ENCODE measurements at places on chromosomes 13 and 19.

DNA sequence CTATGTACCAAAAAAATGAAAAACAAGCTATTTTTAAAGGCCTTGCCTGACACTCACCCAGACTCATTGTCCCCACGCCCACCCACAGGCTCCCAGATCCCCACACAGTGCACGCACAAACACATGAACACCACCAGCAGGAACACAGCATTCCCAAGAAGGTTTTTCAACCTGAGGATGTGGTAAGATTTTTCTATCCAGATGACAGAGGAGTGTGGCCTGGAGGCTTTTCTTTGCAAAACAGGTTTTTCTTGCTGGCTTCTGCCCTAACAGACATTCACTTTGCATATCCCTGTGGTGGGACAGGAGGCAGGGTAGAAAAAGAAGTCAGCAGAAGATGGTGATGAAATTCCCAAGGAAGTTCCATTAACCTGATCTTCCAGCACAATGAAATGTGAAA is 97.8 kb downstream of the KLF12 start:
- no peak for DNase-seq

DNA sequence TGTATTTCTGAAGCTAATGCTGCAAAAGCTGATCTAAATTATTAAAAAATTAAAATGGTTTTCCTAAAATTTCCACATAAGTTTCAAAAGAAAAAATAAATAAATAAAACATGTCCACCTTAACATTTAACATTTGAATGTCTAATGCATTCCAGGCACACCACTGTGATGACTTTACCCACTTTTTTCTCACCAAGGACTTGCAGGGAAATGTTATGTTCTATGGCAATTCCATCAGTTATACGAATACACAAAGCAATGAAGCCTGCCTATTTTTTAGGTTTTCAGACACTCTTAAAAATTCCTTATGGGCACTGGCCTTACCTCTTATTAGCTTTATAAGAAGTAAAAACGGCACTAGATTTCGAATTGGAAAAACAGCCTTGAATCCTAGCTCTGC is 10.2 kb downstream of the TSC22D1 start:
- DNase-seq = peak; percentile 23

DNA sequence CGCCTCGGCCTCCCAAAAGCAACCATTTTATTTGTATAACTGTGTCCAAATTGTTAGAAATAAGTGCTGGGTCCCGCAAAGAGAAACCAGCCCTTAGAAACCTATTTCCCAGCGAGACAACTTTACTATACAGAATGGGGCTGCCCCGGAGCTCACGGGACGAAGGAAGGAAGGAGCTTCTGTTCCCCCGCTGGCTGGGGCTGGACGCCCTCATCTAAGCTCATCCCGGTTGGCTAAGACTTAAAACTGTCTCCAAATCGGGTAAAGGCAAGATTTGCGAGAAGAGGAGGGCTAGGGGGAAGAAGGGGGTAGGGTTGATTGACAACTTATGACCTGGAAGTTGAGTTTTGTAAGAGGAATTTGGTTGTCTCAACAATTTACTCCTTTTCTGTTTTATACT is 12.3 kb upstream of the BSG start:
- DNase-seq = no peak

- DNase-seq = no peak
These were observed 15.7 kb downstream of the ARID3A start for GRCh38 chr19:941292-942132.

- DNase-seq = peak; percentile 25
These were observed 26.8 kb upstream of the MTIF3 start for GRCh38 chr13:27476943-27477703.

DNA sequence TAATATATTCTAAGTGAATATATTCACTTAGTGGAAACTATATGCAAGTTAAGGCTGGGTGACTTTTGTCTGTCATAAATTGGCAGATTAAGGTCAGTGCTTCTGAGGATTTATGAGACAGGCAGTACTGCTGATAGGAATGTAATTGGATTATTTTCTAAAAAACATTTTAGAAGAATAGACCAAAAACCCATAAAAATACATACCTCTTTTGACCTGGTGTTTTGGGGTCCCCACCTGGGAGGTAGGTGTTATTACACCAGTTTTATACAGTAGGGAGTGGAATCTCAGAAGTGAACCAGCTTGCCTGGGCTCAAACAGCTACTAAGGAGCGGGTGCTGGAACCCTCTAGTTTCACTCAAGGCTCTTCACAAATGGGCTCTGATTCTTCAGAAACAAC is 25.3 kb downstream of the COG3 start:
- DNase-seq = no peak

DNA sequence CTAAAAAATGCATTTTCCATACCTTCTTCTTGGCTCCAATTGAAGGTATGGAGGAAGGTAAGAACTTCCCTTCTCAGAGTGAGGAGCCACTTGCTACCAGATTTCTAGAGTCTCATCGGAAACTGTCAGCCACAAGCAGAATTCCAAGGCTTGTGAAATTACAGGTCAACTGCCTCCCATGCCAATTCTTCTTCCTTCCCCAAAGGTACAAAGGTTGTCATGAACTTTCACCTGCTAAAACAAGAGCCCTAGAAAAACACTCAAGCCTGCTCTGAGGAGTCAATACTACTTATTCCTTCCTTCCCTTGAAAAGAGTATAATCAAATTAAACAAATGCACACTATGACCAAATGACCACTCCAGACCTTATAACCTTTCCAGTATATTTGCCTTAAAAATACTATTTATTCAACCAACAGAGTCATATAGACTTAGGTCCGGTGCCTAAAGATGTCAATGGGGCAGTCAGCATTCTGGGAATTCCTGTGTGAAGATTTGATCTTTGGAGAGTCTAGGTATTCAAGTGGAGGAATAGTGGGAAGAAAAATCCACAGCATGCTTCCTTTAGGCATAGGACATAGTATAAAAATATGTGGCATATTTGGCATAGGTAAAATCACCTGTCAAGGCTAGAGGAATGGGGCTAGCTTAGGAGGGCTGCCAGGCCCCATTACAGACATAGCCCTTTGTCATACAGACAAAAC is 539.3 kb downstream of the LIG4 start:
- DNase-seq = no peak

DNA sequence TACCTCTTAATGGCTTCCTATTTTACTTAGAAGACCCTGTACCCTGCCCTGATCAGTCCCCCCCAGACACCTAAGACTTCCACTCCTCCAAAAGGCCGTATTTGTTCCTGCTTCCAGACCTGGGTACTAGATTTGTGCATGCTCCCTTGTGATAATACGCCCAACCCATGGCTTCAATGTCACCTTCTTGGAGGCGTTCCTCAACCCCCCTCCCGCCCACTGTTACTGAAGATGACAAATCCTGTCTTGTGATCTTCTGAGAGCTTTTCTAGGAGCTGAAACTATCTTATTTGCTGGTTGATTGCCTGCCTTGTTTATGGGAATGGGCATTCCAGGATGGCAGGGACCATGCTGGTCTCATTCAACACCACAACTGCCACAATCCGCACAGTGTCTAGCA is 9.4 kb downstream of the SLC25A23 start:
- DNase-seq = no peak

DNA sequence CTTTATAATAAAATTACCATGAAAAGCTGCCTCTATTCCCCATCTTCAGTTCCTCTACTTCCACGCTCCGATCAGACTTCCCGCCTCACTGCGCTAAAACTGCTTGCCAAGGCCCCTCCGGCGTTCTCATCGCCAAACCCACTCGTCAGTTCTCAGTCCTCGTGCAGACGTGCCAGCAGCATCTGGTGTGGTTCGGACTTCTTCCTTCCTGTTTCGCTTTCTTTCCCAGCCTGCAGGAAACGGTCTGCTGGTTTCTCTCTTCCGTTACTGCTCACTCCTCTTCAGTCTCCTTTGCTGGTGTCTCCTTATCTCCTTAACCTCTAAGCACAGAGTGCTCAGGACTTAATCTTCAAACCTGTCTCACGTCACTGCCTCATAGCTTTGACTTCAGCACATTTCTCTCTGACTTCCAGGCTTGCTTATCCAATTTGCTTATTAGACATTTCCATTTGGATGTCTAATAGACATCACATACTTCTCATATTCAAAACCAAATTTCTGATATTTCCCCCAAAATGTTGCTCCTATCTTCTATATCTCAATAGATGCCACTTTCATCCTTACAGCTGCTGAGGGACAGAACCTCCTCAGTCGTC is 40.3 kb downstream of the RCBTB2 start:
- DNase-seq = peak; percentile 91

DNA sequence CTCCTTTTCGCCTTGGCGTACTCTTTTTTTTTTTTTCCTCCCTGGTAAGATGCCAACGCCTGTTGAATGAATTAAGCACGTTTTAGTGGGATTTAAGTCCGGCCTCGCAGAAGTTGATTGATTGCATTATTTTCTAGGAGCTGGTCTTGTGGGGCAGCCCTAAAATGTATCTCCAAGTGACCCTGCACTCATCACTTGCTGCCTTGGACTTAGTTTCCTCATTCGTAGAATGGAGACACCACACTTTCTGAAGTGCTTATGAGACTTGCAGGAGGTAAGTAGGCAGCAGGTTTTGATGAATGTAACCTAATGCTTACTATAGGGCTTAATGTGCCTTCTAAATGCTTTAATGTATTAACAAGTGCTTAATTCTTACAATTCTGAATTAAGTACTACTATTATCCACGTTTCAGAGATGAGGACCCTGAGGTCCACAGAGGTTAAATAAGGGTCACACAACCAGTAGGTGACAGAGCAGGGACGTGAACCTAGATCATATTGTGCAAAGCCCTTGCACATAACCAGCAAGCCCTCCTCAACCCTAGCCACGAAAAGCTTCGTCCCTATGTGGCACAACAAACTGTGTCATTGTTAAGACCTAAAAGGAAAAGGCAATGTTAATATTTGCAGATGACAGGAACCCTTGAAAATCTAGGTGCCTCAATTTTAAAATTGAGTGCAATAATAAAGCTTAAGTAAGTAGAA is 514 bp upstream of the ARGLU1 start:
- DNase-seq = no peak

DNA sequence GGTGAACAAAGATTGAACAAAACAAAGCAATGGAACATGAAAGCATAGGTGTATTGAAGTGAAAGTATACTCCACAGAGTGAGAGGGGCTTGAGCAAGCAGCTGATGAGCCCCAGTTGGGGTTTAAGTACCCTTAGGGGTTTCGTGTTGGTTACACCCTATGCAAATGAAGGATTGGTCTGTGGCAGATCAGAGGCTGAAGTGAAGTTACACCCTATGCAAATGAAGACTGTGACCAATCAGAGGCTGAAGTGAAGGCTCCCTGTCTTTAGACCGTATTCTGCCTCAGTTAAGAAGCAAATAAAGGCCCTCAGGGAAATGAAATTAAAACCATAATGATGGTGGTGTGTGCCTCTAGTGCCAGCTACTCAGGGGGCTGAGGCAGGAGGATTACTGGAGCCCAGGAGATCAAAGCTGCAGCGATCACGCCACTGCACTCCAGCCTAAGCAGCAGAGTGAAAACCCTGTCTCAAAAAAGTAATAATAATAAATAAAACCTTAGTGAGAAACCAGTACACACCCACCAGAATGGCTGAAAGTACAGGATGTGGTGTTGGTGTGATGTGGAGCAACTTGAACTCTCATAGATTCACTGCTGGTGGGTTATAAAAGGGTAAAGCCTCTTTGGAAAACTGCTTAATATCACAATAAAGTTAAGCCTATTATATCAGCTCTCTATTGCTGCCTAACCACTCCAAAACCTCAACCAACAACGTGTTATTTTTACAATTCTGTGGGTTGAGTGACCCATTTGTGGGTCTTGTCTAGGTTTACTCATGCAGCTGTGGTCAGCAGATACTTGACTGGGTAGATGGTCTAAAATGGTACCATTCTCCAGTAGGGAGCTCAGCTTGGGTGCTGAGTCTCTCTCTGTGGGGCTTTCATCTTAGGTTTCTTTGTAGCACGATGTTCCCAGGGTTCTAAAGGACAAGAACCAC is 12.8 kb upstream of the UPF3A start:
- DNase-seq = no peak

DNA sequence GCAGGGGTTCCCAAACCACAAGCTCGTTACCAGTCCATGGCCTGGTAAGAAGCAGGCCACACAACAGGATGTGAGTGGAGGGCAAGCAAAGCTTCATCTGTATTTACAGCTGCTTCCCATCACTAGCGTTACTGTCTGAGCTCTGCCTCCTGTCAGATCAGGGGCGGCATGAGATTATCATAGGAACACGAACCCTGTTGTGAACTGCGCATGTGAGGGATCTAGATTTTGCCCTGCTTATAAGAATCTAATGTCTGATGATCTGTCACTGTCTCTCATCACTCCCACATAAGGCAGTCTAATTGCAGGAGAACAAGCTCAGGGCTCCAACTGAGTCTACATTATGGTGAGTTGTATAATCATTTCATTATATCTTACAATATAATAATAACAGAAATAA is 677.4 kb upstream of the SLITRK6 start:
- no peak for DNase-seq

DNA sequence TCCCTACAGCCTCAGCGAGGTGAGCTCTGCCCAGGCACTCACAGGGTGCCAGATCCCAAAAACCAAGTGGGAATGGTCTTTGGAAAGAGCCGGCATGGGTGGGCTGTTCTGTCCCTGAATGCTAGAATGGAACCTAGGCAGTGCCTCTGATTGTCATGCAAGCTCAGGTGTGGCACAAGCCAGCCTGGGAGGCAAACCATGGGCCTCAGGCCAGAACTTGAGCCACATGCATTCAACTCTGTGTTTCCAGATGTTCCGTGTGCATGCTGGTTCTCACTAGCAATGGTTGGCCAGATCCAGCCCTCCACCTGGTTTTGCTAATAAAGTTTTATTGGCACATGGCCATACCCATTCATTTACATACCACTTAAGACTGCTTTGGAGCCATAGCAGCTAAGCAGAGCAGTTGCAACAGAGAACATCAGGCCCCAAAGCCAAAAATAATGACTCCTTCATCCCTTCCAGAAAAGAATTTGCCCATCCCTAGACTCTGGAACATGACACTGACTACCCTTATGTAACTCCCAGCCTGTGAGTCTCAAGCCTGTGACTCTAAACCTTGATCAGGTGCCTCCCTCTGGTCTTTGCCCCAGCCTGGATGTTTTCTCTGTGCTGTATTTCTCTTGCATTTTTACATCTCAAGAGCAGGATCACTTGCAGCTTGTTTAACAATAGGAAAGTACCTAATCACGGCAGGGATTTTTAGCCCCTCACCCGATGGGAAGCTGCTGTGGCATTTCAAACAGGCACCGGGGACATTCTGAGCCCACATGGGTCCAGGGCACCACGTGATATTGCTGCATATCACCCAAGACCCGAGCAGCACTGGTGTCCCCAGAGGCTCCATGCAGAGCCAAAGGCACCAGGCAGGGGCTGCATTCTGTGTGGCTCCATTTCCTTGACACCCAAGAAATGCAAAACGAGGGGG is 55.4 kb upstream of the USE1 start:
- DNase-seq = no peak

GRCh38 chr13:94657167-94657566 is 55.2 kb downstream of the SOX21 start:
- no peak for DNase-seq

- DNase-seq = no peak
These were observed 10.4 kb downstream of the MAP2K2 start for GRCh38 chr19:4113398-4114088.

- DNase-seq = no peak
These were observed 809.0 kb upstream of the SLITRK5 start for GRCh38 chr13:86862137-86862536.

GRCh38 chr13:44768239-44768638 is 192.1 kb upstream of the TSC22D1 start:
- DNase-seq = no peak

GRCh38 chr13:75181906-75182305 is 300.1 kb downstream of the TBC1D4 start:
- peak; percentile 95 for DNase-seq

GRCh38 chr13:31896427-31896826 is 135.1 kb upstream of the FRY start:
- peak; percentile 76 for DNase-seq

- DNase-seq = no peak
These were observed 122.9 kb downstream of the MYO16 start for GRCh38 chr13:108752276-108752675.

- DNase-seq = no peak
These were observed 257.5 kb downstream of the MAB21L1 start for GRCh38 chr13:35219021-35219420.

Data from EL (cell line).